ENCODE measurements at places on chromosomes 2 and 18.

- DNase-seq = no peak
These were observed 30.5 kb downstream of the LTBP1 start for GRCh38 chr2:32977228-32977758.

GRCh38 chr18:3081584-3081991 is 68.6 kb upstream of the LPIN2 start:
- no peak for DNase-seq

DNA sequence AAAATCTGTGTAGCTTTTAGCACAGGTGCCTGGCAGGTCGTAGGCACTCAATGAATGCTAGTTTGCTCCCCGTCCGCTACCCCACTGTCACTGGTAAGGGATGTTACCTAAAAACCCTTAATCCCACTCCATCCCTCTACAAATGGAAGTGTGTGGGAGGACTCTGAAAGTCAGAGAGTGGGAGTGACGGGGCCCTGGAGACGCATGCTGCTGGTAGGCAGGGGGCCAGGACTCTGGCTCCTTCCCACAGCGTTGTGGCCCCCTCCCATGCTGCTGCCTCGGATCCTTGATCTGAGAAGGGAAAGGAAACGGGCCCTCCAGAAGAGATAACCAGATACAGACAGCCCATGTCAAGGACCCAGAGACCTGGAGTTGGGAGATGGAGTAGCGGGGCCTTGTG is 249.3 kb downstream of the HAUS1 start:
- DNase-seq = no peak

DNA sequence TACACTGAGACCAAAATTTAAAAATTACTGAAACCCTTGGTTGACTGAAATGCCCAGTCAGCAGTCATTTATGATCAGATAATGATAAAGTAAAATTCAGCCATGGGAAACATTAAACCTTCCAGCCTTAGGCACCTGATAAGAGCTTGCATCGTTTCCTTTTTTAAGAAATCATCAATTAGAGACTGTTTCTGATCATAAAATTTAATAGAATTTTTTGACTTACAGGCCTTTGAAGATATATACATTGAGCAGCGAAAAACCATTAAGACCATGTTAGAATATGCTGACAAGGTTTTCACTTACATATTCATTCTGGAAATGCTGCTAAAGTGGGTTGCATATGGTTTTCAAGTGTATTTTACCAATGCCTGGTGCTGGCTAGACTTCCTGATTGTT is 99.6 kb upstream of the CSRNP3 start:
- DNase-seq = no peak

GRCh38 chr2:26757873-26758789 is 6.0 kb upstream of the SLC35F6 start:
- peak; percentile 59 for DNase-seq

DNA sequence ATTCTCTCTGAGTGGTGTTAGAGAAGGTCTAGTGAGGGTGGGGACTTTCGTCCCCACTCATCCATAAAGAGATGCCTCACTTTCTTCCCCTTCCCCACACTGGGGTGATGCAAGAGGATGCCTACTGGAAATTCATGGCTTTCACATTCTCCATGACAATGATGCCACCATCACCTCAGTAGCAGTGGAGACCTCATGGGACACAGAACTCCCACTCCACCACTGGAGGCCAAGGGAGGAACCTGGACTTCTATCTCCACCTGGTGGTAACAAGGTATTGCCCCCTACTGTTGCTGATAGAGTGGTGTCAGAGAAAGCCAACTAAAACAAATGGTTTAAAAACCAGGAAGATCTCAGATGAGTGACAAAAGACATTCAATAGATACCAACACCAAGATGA is 110.9 kb downstream of the INHBB start:
- DNase-seq = no peak

GRCh38 chr18:41464278-41464677 is 490.8 kb upstream of the PIK3C3 start:
- no peak for DNase-seq

DNA sequence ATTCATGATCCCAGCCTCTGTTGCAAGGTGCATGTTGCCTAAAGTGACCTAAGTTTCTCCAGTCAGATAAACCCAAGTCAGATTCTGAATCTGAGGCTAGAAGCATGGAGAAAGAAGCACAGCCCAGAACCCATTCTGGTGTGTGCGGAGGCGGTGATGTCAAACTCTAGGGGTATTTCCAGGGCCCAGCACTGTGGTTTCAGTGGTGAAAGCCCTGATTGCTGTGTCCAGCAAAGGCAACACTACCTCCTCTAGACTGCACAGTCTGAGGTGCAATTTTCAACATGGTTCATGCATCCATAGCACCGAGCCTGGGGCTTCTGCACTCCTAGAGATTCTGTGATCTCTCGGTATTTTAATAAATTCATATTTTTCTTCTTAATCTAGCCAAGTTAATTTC is 264.8 kb upstream of the KLHL29 start:
- DNase-seq = no peak

DNA sequence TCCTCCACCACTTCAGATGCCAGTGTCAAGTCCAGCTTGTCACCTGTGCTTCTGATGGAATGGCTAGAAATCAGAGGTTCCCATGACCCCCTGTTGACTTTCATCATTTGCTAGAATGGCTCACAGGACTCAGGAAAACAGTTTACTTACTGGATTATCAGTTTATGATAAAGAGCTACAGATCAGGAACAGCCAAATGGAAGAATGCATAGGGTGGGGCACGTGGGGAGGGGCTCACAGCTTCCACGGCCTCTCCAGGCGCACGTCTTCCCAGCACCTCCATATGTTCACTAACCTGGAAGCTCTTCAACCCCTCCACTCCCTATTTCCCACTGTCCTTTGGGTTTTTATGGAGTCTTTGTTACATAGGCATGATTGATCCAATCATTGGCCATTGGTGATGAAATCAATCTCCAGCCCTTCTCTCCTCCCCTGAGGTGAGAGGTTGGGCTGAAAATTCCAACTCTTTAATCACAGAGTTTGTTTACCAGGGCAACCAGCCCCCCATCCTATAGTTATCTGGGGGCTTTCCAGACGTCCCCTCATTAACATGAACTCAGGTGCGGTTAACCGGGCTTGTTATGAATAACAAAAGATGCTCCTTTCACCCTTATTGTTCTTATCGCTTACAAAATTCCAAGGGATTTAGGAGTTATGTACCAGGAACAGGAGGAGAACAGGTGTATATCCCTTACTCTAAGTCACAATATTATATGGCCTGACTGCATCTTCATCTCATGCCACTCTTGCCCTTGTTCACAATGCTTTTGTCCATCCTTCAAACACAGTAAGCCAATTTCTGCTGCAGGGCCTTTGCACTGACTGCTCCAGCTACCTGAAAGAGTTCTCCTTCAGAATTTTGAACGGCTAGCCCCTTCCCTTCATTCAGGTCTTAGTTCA is 35.2 kb downstream of the ANXA4 start:
- no peak for DNase-seq

DNA sequence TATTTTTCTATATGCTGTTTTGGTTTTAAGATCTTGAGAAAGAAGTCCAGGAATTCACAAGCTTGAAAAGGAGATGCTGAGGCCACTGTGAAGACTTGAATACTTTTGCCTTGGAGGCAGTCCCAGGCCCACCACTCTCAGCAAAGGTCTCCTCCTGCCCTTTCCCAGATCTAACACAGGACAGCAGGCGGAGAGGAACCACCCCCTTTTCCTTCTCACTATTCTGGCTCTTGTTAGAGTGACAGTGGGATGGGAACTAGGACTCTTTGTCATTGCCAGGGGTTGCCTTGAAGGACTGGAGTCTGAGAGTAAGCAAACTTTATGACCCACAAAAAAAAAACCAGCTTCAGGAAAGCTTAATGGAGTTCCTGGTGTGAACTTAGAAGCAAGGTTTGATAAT is 54.7 kb downstream of the E2F6 start:
- DNase-seq = no peak

DNA sequence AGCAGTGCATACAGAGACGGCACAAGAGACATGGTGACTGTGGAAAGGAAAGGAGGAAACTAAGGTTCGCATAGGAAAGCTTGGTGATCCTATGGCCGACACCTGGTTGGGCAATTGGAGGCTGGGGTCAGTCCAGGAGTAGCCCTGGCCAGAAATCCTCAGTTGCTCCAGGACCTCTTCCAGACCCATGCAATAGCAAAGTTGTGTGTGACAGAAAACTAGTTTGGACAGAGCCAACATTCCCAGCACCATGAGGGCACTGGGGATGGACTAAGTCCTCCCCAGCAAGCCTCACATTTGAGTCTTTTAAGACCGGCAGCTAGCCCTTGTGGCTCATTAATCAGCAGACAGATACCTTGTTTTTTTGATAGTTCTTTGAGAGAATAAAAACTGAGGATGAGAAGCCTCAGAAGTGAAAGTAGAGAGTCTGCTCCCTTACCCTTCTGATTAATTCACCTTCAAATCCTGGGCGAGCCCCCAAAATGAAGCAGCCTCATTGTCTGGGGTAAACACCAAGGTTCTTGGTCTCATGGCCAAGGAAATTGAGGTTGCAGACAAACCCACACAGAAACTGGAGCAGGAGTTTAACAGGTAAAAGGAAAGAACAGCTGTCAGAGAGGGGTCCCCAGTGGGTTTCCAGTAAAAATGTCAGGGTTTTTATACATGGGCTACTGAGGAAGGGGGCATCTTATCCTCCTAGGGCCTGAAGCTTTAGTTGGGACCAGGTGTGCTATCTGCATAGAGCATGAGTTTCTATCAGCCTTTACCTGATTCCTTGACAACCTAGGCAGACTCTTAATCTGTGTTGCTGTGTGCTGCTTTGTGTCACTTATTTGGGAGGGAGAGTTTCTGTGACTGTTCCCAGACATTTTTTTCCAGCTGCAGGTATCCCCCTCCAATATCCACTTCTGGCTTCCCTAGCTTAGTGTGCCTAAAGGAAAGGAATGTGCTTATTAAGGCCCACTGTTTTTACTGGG is 39.1 kb downstream of the STK17B start:
- DNase-seq = no peak

GRCh38 chr2:200625958-200626363 is 40.1 kb downstream of the AOX1 start:
- DNase-seq = no peak

GRCh38 chr2:241931084-241931975 is 61.8 kb downstream of the RTP5 start:
- DNase-seq = no peak

DNA sequence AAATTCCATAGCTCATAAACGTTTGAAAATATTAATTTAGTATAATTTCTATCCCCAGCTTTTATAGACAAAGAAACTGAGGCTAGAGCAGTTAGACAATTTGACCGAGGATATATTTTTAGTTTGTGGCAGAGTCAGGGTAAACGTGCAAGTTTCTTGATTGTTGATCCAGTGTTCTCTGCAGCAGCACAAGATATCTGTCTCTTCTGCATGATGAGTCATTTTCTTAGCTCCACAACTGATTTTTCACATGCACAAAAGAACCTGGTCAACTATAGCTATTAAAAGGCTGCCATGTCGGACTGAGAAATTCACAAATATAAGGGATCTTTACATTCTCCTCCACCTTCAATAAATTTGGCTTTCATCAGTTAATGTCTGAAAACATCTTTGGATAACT is 143.4 kb upstream of the CYP26B1 start:
- DNase-seq = peak; percentile 21

DNA sequence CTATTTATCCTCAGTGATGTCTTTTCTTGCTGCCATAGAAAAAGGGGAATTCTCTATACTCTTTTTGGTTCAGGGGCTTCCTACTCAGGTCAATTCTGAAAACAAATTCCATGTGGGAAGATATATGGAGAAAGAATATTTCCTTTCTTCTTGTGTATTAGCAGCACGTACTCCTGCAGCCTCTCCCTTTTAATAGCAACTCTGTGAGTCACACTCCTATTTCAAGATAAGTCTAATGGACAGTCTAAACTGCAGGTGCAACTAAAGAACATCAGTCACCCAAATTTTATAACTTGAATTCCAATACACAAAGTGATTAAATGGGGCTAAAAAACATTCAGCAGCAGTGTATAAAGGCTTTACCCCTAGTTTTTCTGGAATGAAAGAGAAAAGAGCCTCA is 942.2 kb downstream of the CNTNAP5 start:
- no peak for DNase-seq

GRCh38 chr18:24560511-24560981 is 100.1 kb downstream of the HRH4 start:
- no peak for DNase-seq

GRCh38 chr2:7573166-7573825 is 656.1 kb downstream of the RNF144A start:
- DNase-seq = no peak

- no peak for DNase-seq
These were observed 382.8 kb downstream of the SETBP1 start for GRCh38 chr18:45063246-45064038.

- DNase-seq = peak; percentile 89
These were observed 8.1 kb downstream of the SMAD7 start for GRCh38 chr18:48942554-48943261.

DNA sequence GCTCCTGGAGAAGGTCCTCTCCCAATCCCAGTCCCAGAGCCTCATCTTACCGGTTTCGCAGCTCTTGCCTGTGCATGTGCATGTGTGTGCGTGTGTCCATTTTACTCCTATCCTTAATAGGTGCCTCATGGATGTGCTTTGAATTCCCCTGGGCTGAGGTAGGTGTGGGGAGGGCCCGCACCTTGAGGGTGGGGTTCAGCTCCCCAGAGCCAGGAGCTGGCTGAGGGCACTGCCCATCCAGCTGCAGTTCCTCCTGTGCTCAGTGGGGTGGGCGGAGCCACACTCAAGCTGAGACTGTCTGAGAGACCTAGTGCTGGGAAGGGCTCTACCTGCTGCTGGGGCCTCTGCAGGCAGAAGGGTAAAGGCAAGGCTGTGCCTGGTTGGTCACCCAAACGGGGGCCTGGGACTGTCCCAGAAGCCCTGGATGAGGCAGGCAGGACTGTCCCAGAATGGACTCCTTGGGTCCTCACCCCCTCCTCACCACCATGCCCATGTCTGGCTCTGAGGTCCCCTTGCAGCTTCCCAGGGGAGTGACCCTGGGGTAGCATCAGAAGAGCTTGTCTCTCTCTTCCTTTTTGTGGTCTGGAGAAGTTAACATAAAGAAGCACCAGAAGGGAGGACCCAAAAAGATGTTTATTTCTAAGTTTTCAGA is 8.9 kb downstream of the GDF7 start:
- peak; percentile 43 for DNase-seq

DNA sequence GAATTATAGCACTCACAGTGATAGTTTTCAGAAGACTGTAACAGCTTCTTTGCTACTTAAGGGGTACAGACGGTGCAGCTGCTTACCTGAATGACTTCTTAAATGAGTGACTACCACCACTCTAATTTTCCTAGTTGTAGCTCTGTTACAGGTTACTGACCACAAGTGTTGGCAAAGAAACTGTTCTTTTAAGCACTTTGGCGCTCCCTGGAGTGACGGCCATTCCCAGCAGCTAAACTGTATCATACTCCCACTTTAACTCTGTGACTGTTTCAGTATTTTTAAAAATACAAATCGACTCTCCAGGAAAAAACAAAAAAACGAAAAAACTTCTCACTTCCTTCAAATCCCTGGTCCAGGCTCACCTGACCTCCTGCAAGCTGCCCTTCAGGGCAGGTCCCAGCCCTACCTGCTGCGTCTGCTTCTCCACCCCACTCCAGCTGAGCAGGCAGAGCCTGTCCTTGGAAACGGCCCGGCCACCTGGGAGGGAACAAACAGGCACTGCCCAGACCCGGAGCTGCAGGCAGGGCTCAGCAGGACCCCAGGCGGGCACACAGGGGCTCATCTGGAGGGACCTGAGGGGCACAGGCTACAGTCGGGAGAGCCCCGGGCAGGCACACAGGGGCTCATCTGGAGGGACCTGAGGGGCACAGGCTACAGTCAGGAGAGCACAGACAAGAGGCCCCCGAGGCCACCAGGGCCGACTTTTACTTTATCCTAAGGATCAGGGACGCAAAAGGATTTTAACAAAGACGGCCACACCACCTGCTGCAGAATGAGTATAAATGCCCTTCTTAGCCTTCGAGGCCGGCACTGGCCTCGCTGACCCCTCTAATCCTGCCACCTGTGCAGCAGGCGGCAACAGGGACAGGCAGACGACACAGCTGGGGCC is 24.5 kb downstream of the SLC66A2 start:
- DNase-seq = no peak

All from AG20443 (cell line).